ENCODE measurements at places on chromosomes 5 and 9. TPM values are rescaled to one million over a fixed set of nuclear protein-coding genes. Genes with fewer than 3 reads are reported as not detected.

The FAT2 gene
- total RNA-seq: not detected

The NUDCD2 gene
- 13.0 TPM for total RNA-seq

The NUTM2G gene
- not detected for total RNA-seq

DNA sequence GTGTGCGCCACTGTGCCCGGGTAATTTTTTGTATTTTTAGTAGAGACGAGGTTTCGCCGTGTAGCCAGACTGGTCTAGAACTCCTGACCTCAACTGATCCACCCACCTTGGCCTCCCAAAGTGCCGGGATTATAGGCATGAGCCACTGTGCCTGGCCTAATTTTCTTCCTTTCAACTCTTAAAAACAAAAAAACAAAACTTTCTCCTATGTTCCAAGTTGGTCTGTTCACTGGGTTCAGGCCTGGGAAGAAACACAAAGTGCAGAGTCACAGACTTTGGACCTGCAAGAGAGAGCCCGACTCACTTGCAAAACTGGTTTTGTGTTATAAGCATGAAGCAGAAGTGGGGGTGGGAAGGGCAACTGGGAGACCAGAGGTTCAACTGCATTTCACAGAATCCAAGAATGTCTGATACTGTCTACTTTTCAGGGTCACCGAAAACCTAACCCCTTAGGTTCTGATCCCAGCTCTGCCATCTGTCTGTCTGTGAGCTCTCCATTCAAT is 5.2 kb upstream of the HDHD3 start:
- no peak overlapping the region for H3K4me3 ChIP-seq
- peaks cover 3% of the 10 kb centered on the region for H3K36me3 ChIP-seq
- DNase-seq: no peak
- no peaks in the 10 kb centered on the region for H3K27me3 ChIP-seq
- H3K27ac ChIP-seq: no peak overlapping the region

GRCh38 chr9:28024676-28025075 is 451.4 kb upstream of the C9orf72 start:
- no peak overlapping the region for H3K4me3 ChIP-seq
- no peak overlapping the region for H3K27ac ChIP-seq
- H3K27me3 ChIP-seq: no peaks in the 10 kb centered on the region
- DNase-seq: no peak

- H3K27ac ChIP-seq: no peak overlapping the region
- H3K4me3 ChIP-seq: no peak overlapping the region
- DNase-seq: no peak
Measured at GRCh38 chr9:92780206-92780605, 15.6 kb upstream of the BICD2 start.

DNA sequence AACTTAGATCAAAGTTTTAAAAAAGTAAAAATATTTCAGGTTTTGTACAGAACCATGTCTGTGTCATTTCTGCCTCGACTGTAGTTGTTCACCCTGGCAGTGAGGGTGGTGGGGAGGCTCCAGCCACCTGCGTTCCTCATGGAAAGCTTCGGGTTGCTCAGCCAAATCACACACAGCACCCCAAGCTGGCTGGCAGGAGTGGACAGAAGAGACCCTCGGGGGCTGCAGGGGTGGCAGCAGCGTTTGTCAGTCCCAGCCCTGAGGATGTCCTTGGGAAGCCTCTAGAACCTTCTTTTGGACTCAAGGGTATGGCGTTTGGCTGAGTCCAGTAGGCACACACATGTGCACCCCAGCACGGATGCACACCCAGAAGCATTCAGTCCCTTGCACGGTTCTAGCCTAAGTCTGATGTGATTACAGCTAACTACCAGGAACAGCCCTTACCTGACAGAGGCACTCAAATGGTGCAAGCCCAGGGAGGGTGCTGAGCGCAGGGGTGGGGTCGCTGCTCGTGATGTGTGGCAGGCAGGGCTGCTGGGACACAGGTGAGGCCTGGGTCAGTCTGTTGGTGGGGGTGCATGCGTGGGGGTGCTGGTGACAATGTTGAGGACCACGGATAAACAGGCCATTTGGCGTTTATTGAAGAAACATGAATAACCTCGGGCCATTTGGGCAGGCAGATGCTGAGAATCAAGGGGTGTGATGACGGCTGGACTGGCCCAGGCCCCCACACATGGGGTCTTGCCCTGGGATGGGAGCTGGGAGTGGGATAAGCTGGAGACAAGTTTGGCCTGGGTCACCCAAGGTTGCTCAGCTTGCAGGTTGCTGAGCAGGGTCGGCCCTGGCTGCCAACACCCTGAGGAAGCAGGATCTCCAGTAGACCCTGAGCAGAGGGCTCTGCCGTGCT is 103.4 kb downstream of the PHF2 start:
- no peak overlapping the region for H3K27ac ChIP-seq
- H3K36me3 ChIP-seq: peaks cover 38% of the 10 kb centered on the region
- no peaks in the 10 kb centered on the region for H3K27me3 ChIP-seq
- no peak overlapping the region for H3K4me3 ChIP-seq

GRCh38 chr5:55437452-55437851 is 97.3 kb downstream of the PLPP1 start:
- no peak for DNase-seq
- H3K4me1 ChIP-seq: peaks cover 72% of the 10 kb centered on the region
- H3K27me3 ChIP-seq: no peaks in the 10 kb centered on the region
- H3K27ac ChIP-seq: peak overlapping the region; percentile 85
- H3K36me3 ChIP-seq: peaks cover 32% of the 10 kb centered on the region
- no peak overlapping the region for H3K4me3 ChIP-seq

DNA sequence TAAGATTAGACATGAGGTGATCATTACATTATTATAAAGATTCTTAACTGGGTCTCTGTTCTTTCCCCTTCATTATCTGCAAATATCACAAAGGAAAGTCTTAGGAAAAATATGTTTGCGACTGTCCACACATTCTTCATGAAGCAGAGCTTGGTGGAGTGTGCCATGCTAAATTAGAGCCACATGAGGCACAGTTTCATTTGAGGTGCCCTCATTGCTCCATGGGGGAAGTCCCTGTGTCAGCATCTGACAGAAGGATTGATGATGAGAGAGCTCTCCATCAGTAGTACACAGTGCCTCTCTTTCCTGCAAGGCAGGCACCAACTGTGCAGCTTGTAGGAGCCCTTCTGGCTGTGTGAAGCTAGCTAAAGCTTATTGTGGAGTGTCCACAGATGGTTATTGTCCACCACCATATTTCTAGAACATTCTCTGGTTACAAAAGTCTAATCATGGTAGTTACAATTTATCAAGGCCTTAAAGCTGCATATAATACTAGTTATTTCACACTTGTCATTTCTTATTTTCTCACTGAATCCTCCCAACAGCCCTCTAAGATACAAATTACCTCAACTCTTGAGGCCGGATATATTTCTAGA is 63.9 kb downstream of the C9orf152 start:
- H3K27me3 ChIP-seq: no peaks in the 10 kb centered on the region
- no peak for DNase-seq
- peaks cover 17% of the 10 kb centered on the region for H3K36me3 ChIP-seq
- H3K4me1 ChIP-seq: peaks cover 100% of the 10 kb centered on the region
- no peak overlapping the region for H3K4me3 ChIP-seq
- H3K27ac ChIP-seq: peak overlapping the region; percentile 60

DNA sequence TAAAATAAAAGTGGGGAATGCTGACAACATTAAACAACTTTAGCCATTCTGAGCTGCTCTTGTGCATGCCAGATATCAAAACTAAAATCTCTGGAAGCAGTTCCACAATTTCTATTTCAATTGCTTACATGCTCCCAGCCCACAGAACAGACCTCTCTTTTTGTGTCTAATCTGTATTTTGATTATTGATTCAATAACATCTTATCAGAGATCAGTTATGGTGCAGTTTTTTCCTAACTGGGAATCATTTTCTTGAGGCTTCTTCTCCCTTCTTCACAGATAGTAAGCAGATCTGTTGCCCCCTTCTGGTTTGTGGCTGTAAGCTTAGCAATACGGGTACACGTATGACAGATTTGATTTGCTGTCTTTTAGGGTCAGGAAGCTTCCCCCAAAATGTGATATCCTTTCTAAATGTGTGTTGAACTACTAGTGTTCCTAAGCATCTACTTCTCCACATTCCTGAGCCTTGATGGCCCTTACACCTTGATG is 39.4 kb downstream of the MRPS27 start:
- H3K27ac ChIP-seq: peak overlapping the region; percentile 80
- H3K4me3 ChIP-seq: no peak overlapping the region
- peaks cover 7% of the 10 kb centered on the region for H3K36me3 ChIP-seq
- H3K27me3 ChIP-seq: no peaks in the 10 kb centered on the region
- DNase-seq: no peak

DNA sequence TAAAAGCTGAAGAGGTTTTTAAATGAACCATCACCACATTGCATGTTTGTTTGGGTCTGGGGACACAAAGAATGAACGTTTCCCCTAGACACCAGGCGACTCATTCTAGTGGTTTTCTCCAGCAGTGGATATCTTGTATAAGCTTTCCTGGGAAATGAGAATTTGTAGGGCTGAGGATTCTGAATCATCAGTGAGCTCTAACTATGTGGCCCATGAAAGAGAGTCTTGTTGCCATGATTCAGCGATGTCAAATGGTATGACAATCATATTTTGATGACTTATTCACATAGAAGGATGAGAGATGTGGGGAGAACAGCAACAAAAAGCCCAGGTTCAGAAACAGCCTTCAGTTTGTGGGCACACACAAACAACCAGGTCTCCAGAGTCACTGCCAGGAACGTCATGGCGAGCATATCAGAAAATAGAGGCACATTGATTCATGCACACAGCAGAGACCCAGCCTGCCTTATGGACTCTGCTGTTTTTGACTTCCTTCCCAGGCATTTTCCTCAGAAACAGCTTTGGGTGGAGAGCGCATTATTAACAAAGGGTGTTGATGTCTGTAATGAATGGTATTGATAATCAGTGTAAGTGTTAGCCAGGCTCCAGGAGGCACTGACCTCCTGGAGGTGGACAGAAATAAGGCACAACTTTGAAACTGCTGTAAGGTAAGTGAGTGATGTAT is 13.3 kb downstream of the ZNF474 start:
- no peaks in the 10 kb centered on the region for H3K4me1 ChIP-seq
- no peak for DNase-seq
- H3K27me3 ChIP-seq: no peaks in the 10 kb centered on the region
- H3K36me3 ChIP-seq: no peaks in the 10 kb centered on the region

- peak overlapping the region; percentile 98 for H3K27ac ChIP-seq
- peaks cover 21% of the 10 kb centered on the region for H3K36me3 ChIP-seq
- no peaks in the 10 kb centered on the region for H3K27me3 ChIP-seq
- DNase-seq: no peak
- H3K4me3 ChIP-seq: peak overlapping the region; percentile 77
Measured at GRCh38 chr9:107489144-107489673, 360 bp downstream of the KLF4 start.

DNA sequence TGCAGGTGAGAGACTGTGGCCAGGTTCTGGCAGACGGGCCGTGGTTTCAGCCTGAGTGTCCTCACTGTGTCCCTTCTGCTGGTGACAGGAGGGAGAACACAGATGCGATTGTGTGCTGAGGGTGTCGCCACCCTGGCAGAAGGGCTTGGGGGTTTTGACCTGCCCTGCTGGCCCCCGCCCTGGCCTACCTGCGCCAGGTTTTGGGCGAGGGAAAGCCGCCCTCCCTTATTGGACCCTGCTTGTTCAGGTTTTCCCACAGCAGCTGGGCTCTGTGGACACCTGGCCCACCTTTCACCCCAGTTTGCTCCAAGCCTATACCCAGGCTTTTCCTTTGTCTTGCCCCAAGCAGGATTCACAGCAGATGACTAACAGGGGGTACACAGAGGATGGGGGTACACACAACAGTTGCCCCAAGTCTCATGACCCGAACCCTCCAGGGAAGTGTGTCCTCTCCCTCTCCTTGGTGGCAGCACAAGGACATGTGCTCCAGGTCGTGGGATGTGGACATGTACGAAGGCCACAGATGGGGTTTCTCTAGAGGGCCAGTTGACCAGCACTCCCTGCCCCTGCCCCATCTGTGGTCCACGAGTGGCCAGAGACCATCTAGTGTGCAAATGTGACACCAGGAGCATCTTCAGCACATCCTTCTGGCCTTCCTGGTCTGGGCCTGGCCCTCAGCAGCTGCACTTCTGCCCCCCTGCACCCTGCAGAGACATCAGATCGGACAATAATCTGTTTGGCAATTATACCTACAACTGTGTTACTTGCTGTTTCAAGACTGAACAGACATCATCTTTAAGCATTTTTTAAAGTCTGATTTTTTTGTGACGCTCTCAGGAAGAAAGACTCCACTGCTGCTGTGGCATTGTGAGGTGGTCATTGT is 265.8 kb upstream of the IRX4 start:
- H3K4me1 ChIP-seq: no peaks in the 10 kb centered on the region
- no peak overlapping the region for H3K27ac ChIP-seq
- DNase-seq: no peak
- H3K4me3 ChIP-seq: no peak overlapping the region
- H3K27me3 ChIP-seq: peaks cover 35% of the 10 kb centered on the region
